ENCODE measurements at places on chromosomes 6 and 20. TPM values are rescaled to one million over a fixed set of nuclear protein-coding genes. Genes with fewer than 3 reads are reported as not detected.

DNA sequence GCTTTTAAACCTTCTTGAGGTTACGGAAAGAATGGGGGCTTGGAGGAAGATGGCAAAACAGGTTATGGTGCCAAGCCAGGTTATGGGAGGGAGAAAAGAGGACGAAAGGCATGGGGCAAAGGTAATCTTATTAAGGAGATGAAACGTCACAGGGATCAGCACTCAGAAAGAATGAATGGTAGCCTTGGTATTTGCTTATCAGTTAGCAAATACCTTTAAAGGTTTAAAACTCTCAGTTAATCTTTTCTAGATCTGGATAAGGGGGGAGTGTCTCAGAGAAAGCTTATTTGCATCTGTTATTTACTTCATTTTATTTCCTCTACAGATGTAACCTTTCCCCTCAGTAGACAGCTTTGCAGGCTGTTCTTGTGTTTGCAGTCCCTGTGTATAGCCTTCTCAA is 55.5 kb upstream of the EEF1E1 start:
- DNase-seq = no peak

GRCh38 chr6:39193201-39193791 is 36.0 kb downstream of the KCNK5 start:
- no peak for DNase-seq

- DNase-seq = no peak
These were observed 48.1 kb downstream of the PRDM1 start for GRCh38 chr6:106134087-106134770.

GRCh38 chr6:41901882-41902519 is 6.8 kb upstream of the USP49 start:
- no peak for DNase-seq

- no peak for DNase-seq
These were observed 335.1 kb downstream of the HDGFL1 start for GRCh38 chr6:22904431-22904830.

DNA sequence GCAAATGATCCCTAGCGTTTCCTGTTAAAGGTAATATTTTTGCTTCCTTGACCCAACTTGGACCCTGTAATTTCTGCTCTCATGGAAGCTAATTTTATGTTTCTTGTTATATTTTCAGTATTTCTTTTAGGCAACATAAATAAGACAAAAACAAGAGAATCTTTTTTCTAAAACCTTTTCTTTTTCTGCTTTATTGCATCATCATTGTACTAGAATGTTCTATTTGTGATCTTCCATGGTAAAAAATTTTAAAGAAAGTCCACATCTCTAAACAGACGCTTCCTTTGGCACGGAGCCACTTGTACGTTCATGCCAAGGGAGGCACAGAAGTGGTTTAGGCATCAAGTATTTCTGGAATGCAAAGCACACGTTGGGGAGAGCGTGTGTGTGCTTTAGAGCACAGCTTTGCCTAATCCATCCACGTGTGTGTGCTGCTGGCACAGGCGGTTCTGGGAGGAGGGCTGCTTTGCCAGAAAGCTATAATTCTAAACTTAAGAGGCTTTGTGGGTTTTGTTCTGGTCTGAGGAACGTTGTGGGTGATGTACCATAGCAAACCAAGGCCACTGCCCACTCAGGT is 98.3 kb downstream of the SASH1 start:
- DNase-seq = peak; percentile 76

- peak; percentile 93 for DNase-seq
These were observed at the start of gene TMEM242 for GRCh38 chr6:157323255-157323965. TMEM242 (minus strand) TSS chr6:157323519; CDS start chr6:157323499, 20 bp downstream.

- no peak for DNase-seq
These were observed 76.8 kb downstream of the REV3L start for GRCh38 chr6:111406200-111406721.

GRCh38 chr6:5851261-5851757 is 155.4 kb downstream of the NRN1 start:
- DNase-seq = peak; percentile 77

DNA sequence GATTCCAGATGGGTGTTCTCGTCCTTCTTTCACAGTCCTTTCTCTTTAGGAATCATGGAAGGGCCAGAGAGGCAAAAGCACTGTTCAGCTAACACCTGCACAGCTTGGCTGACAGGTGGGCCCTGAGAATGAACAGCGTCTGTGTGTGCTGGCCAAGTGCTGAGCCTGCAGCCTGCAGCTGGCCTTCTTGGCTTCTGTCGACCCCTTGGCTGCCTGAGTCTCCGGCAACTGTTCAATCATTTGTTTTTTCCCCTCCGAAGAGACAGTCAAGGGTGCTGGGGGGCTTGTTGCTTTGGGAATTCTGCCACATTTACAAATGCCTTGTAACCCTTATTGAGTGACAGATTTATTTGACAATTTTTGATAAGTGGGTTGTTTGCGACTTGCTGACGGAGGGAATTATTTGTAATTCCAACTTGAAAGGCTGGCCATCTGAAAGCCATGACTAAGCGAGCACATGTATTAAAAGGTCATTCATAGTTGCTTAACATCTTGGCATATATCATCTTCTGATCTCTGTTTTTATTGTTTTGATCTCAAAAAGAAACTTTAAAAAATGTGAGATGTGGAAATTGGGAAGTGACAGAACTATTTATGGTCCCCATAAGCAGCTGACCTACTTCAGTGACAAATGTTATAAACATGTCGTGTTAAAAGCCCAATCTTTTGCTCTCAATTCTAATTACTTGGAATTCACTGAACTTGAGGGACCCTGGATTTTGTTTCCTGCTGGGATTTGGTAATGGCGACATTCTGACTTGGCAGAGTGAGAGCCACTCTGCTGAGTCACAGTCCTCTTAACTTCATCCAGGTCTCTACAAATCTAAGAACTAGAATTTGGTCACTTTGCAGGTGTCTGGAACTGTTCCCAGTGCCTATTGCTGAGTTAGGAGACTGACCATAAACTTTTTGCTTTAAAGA is 41.9 kb upstream of the FERMT1 start:
- no peak for DNase-seq

DNA sequence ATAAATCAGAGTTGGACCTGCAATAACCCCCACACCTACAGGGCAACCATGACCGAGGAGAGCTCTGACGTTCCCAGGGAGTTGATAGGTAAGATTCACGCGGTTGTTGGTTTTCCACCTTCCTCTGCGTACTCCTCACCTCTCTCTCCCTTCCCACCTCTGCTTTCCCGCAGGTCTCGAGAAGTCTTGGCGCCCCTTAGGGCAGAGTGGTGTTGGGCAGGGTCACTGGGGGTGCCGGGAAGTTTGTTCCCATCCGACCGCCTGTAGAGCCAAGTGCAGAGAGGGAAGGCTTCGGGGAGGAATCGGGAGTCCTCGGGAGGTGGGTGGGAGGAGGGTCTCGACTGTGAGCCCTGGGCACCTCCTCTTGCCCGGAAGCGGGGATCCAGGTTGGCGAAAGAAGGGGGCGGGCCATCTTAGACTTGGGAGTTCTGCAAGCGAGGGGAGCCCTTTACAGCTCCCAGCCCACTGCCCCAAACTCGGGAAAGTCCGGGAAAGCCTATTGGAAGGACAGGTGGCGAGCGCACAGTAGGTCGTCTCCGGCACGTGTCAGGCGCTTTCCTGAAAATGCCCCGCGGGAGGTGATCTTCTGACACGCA is 672 bp downstream of the CARMIL1 start:
- peak; percentile 56 for DNase-seq

DNA sequence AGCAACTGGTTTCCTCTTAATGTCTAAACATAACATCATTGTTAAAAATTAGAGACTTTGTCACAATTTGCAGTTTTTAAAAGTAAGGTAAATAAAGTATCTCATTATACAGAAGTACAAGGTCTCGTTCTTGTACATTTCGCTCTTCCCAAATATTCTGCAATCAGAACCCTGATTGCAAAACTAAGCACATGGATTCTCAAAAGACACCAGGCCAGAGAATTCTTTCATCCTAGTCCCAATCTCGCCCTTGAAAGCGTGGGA is 355 bp upstream of the AKAP7 start:
- no peak for DNase-seq

DNA sequence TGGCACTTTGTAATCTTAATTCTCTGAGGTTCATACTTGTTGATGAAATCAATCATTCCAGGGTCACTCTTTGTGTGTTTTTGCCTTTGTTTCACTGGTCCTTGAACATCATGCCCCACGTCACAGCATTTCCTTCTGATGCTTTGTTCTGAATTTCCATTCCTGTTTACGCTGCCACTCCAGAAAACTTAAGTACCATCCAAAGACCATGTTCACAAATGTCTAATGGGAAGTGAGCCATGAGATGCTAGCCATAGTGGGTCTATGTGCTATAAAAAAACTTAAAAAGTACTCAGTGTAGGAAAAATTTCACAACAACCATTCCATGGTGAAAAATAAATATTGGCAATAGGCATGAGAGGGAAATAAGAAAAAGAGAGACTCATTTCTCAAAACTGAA is 232.0 kb downstream of the IBTK start:
- no peak for DNase-seq

The OPRL1 gene
- 2.6 TPM for total RNA-seq

The PHACTR3 gene
- 9.0 TPM for total RNA-seq

The GPR6 gene
- total RNA-seq = not detected

The CNKSR3 gene
- 9.5 TPM for total RNA-seq
